ENCODE measurements at places on chromosomes 1 and 21. TPM values are rescaled to one million over a fixed set of nuclear protein-coding genes. Genes with fewer than 3 reads are reported as not detected.

DNA sequence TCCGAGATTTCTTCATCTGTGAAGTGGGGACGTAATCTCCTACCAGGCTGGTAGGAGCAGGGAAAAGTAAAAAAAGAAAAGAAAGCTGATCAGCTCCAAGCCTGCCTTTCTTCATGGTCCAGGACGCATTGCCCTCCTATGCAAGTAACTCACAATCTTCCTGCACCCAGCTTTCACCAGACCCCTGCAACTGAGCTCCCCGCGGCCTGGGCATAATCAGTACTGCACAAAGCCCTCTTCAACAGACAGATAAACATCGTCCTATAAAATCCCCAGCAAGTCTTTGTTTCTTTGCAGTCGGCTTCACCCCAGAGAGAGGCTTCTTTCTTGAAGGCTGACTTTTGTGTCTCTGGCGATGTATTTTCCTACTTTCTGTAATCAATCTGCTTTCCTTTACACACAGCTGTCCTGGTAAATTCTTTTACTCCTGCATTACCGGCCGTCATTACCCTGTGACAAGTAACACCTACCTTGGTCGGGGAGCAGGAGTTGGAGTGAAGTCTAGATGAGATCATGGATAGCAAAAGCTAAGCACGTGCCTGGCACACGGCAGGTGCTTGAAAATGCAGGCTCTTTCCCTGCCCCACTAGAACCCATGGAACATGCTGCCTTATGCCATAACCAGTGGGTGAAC, 8.3 kb downstream of the PADI1 start:
- DNase-seq = no peak

Gene HLX
- polyA plus RNA-seq = 12.0 TPM

GRCh38 chr1:153659656-153660055, 1.2 kb downstream of the SNAPIN start:
- DNase-seq = no peak

Gene EPHA10
- 0.10 TPM for polyA plus RNA-seq

Gene CA6
- 0.14 TPM for polyA plus RNA-seq

- DNase-seq = no peak
These were observed 196.4 kb downstream of the PLPP3 start for GRCh38 chr1:56382929-56383328.

- DNase-seq = no peak
These were observed 10.9 kb upstream of the SSBP3 start for GRCh38 chr1:54417123-54417522.

DNA sequence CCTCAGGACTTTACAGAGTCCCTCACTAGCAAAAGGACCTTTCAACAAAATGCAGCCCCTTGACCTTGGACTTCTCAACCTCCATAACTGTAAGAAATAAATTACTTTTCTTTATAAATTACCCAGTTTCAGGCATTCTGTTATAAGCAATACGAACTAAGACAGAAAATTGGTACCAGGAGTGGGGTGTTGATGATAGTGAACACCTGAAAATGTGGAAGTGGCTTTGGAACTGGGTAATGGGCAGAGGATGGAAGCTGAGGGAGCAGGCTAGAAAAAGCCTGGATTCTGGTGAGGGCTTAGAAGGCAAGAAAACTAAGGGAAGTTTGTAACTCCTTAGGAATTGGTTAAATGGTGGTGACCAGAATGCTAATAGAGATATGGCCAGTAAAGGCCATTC, 46.8 kb downstream of the DSCAM start:
- no peak for DNase-seq

Gene SLC1A7
- polyA plus RNA-seq = not detected

- DNase-seq = no peak
These were observed 9.0 kb upstream of the PGBD5 start for GRCh38 chr1:230435108-230435507.

DNA sequence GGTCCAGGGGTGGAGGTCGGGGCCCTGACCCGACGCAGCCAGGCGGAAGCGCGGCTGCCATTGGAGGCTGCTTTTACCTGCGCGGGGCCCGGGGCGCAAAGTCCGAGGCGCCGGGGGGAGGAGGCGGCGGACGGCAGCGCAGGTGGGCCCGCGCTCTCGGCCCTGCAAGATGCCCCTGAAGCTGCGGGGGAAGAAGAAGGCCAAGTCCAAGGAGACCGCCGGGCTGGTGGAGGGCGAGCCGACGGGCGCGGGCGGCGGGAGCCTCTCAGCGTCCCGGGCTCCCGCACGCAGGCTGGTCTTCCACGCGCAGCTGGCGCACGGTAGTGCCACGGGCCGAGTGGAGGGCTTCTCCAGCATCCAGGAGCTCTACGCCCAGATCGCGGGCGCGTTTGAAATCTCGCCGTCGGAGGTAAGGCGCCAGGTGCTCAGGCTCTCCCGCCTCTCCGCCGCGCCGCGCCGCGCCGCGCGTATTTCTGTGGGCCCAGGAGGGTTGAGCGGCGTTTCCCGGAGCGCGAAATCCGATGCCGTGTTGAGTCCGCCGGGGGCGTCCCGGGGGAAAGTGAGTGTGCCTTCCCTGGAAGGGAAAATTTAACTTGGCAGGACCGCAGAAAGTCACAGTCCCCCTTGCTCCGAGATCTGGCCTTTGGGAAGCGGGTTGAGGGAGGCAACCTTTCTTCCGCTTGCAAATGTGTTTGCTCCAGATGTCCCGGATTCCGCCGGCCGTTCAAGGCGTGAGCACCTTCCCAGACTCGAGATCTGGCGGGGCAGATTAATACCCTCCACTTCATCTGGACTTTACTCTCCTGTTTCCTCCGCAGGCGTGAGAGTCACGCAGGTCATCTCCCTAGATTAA, at the start of gene GIPC2:
Gene GIPC2 (plus strand): TSS at position 41 of the 853 bp plus-strand sequence. CDS start 129 bp downstream, at position 170.
- DNase-seq = no peak

- DNase-seq = no peak
These were observed 185.5 kb downstream of the ZC3H11B start for GRCh38 chr1:219427403-219427802.

GRCh38 chr1:65791396-65791795, 1.3 kb upstream of the PDE4B start:
- no peak for DNase-seq

DNA sequence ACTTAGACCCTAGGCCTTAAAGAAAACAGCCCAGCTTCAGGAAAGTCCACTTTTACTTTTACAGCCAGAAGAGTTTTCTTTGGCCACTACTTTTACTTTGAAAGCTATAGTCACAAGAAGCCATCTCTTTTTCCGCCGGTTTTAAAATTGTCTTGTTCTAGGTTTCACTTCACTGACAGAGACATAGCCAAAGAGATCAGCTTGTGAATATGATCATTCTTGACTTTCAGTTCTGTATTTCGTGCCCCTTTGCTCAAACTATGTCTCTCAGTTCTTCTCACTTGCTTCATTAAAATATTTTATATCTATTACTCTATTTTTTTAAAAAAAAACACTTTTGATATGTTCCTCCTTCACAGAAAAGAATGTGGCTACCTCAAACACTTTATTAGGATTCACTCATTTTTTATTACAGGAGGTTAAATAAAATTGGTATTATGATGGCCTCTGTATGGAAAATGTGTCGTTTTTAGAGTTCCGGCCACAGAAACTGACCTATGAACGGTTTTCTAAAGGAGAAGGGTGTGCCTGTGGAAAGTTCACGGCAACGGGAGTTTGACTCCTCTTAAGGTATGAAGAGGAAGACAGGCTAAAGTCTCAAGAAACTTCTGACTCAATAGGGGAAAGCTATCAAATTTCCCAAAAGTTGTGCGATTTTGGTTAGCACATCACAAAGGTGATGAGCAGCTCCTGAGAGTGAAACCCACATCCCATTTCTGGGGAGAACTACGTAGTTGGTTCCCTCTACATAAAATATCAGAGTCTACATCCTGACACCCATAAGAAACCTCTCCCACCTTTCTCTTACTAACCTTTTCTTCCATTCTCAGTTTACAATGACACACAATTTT, 1.2 kb downstream of the MCOLN2 start:
- DNase-seq = no peak

- DNase-seq = no peak
These were observed 106.7 kb upstream of the ADAR start for GRCh38 chr1:154714638-154715037.

DNA sequence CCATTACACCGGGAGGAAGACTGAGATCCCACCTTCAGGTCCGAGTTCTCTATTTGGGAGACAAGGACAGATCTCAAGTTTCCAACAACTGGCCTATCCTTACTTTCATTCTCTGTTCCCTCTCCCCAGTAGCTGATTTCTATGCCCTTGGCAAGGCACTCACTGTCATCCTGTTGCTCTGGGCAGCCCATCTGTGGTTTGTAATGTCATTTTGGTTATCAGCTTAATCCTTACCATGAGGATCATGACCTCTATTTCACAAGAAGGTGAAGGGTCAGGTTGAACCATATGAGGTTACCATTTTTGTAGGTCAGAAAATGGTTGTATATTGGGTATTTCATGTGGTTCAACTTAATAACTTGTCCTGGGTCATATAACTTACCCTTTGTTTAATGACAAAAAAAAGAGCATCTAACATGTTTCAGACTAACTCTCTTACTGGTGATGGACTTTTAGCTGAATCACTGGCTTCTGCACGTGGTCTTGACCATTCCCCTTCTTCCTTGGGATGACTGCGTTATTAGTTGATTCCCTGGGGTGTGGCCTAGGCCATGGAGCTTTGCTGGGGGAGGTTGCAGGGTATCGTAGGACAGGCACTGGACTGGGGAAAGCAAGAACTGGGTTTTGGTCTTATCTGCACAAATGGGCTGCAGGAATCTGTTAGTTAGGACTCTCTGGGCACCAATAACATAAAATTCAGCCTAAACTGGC, 120.2 kb downstream of the ACTL8 start:
- DNase-seq = no peak

DNA sequence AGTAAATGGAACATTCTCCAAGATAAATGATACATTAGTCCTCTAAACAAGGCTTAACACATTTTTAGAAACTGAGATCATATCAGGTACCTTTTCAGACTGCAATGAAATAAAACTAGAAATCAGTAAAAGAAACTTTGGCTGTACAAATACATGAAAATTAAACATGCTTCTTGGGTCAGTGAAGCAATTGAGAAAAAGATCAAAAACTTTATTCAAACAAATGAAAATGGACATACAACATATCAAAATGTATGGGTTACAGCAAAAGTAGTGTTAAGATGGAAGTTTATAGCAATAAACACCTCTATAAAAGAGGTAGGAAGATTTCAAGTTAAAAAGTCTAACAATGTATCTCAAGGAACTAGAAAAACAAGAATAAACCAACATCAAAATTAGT, 598.5 kb downstream of the SMYD3 start:
- DNase-seq = no peak

DNA sequence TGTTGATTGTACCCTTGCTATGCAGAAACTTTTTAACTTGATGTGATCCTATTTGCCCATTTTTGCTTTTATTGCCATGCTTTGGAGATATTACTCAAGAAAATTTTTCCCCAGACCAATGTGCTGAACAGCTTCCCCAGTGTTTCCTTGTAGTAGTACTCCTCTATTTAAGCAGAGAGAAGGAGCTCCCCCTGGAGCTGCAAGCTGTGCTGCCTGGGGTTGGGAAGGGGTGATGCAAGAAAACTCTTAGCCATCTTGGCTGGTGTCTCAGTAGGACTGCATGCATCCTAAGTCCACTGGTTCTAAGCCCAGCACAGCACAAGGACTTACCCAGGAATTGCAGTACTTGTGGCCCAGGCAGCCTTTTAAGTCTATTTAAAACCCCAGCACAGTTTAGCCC, 121.6 kb downstream of the NTMT2 start:
- DNase-seq = no peak

DNA sequence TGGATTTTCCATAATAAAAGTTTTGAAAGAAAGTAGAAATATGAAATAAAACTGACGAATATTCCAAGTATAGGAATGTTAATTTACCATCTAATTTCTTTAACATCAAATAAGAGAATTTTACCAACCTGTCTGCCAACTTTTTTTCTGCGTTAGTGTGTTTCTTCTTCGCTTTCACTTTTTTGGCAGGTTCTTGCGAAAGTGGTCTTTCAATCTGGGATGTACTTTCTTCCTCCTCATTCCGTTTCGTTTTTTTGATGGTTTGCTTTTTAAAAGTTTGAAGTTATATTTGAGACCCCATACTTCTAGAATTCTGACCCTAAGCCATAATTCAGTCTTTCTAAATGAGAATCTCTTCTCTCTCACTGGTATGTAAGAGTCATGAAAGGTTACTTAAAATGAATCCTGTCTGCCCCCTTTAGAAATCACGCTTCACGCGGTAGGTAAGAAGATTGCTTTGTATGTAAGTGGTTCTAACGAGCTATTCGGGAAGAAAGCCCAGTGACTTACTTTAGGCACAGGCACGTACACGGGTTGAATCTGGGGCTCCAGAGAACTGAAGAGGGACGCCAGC, 580 bp downstream of the RBM34 start:
- DNase-seq = no peak

Gene BRINP3
- 4.5 TPM for polyA plus RNA-seq

GRCh38 chr1:194060481-194060880, 874.1 kb upstream of the B3GALT2 start:
- DNase-seq = no peak

GRCh38 chr1:243710467-243710866, 139.6 kb downstream of the AKT3 start:
- no peak for DNase-seq

GRCh38 chr1:50268049-50268448, 155.2 kb downstream of the DMRTA2 start:
- DNase-seq = peak; percentile 36

Gene NHLH2
- not detected for polyA plus RNA-seq

DNA sequence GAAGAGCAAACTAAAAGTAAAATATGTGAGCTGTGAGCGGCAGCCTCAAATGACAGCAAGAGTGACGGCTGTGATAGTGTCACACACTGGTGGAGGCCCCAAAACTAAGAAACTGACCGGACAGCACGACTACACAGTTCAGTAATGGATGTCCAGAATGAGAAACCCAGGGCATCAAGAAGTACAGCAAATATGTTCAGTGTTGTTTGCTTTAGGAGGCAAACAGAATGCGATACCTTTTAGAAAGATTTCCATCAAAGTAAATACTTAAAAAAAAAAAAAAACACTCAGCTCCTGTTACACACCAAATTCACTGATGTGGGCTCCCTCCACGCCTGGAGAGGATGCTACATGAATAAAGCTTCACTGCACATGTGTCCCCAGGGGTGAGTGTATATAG, 1.1 kb upstream of the PKP1 start:
- no peak for DNase-seq

- peak; percentile 2 for DNase-seq
These were observed 437.7 kb upstream of the OLFM3 start for GRCh38 chr1:102434421-102434820.

DNA sequence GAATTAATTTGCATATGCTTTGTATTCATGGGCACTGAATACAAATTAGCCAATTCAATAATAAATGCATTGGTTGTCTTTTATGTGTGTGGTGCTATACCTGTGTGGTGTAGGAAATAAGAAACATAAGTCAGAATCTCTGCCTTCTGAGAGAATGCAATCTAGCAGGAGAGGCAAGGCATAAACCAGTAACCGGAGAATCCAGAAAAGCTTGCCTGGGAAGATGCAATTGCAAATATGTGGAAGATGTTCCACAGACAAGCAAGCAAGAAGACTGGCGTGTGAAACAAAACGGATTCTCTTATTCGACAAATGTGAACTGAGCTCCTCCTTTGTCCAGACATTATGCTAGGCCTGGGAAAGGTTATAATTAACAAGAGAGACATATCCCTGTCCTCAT, 134.3 kb downstream of the NR5A2 start:
- DNase-seq = no peak

All from renal cortex interstitium (tissue), 15 donors.